ENCODE measurements at places on chromosomes 6 and 20.

DNA sequence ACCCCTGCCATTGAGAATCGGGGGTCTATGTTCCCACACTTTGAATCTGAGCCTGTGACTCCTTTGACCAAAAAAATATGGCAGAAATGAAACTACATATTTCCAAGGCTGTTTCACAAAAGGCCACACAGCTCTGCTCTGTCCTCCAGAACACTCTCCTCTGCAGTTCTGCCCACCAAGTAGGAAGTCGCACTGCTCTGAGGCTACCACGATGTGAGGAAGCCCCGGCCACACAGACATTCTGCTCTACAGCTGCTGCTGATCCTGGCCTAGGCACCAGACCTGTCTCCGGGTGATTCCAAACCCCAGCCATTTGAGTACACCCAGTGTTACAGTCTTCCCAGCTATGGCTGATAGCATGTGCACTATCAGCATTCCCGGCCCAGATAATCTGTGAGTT is 85.1 kb downstream of the LYRM4 start:
- DNase-seq, result no peak

DNA sequence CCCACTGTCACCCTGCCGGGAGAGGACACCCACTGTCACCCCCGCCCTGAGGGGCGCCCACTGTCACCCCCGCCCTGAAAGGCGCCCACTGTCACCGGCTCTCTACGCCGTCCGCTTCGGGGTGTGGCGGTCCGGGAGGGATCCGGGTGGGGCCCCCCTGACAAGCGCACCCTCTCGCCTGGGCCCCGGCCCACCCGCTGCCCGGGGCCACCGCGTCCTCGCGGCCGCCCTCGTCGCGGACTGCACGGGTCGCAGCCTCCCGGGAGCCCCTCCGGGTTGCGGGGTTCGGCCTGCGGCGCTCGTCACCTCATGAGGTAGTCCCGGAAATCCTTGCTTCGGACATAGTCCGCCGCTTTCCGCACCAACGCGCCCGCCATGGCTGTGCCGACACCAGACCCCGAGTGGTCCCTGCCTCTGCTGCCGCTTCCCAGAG is 224 bp downstream of the MPC1 start:
- DNase-seq, result no peak

GRCh38 chr6:76790881-76791280 is 672.4 kb downstream of the HTR1B start:
- no peak for DNase-seq

GRCh38 chr6:15324427-15324985 is 78.6 kb downstream of the JARID2 start:
- no peak for DNase-seq

DNA sequence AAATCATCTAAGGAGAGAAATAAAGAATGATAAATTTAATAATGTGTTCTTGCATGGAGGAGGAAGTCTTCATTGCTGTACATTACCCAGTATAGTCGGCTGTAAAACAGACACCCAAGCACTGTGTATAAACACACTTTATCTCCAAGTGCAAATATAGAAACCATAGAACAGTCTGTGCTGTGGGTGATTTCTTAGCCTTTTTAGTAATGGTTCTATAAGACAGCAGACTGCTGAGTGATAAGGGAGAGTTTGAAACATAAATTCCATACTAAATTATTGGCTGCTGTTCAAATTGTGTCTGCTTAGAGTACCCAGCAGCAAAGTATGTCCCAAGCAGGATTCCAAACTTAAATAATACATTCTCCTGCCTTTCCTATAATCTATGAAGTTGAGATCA is 4.6 kb downstream of the FILIP1 start:
- DNase-seq, result no peak

- DNase-seq, result no peak
Observed at GRCh38 chr20:3115190-3116107, 30.9 kb upstream of the AVP start.

GRCh38 chr6:169035385-169036240 is 218.0 kb downstream of the THBS2 start:
- no peak for DNase-seq

- no peak for DNase-seq
Observed at GRCh38 chr6:7053125-7053774, 54.5 kb upstream of the RREB1 start.

GRCh38 chr20:58973866-58974265 is 7.2 kb upstream of the NELFCD start:
- DNase-seq, result no peak

DNA sequence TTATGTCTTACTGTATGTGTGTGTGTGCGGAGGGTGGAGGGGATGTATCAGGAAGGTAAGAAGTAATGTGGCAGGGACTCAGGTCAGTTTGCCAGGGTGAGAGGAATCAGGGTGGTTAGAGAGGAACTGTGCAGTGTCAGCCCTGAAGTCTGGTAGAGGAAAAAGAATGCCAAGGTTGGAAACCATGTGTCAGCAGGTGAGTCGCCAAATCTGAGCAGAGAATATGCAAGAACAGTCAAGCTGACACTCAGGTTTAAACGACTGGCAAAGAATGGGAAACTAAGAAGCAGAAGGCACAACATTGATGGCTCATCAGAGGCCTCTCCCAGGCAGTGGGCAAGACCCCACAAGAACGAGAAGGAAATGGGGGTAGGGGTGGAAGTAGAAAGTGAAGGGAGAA is 107.5 kb upstream of the TBX18 start:
- DNase-seq, result no peak

- no peak for DNase-seq
Observed at GRCh38 chr6:113464536-113464935, 392.6 kb upstream of the MARCKS start.

- DNase-seq, result no peak
Observed at GRCh38 chr20:63036291-63036690, 29.5 kb upstream of the BHLHE23 start.

DNA sequence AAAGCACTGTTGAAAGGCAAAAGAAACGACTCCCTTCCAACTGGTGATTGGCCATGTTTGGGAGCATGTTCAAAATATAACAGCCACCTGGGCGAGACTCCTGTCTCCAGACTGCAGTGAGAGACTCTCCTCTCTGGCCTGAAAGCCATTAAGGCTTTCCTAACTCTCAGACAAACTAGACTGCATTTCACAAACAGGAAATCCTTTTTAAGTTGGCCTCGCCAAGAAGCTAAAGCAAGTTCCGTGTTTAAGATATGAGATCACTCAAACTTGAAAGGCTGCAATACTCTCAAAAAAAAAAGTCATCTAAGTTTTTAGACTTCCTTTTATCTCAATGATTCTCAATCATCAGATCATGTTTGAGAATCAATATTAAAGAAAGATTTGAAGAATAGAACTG is 117.0 kb downstream of the TFAP2A start:
- DNase-seq, result no peak

DNA sequence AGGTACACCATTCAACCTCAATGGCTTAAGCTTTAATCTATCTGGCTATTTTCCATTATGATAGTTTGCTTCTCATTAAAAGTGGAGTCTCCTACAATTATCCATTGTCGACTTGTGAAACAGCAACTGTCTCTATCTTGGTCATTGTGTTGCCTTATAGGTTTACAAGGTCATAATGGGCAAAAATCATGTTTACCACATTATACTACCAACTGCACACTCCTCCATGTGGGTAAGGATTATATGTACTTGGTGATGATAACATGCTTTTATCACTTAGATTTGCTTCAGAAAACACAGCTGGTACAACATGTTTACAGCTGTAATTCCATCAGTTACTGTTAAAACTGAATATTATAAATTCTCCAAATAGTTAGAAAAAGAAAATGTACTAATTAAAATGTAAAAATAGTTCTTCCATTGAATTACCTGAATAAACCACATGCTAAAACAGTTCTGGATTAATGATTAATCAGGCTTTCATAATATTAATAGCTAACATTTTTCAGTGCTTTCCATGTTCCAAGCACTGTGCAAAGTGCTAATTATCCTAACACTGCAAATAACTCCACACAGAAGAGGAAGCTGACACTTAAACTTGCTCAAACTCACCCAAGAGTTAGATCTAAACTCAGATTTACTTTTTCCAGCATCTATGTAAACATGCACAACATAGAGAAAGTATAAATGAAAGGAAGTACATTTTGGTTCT is 96.7 kb downstream of the OGFRL1 start:
- no peak for DNase-seq

GRCh38 chr6:139944131-139944530 is 569.7 kb upstream of the CITED2 start:
- no peak for DNase-seq

- no peak for DNase-seq
Observed at GRCh38 chr20:56451056-56451765, 17.2 kb upstream of the RTF2 start.

GRCh38 chr6:116280161-116280932 is 617 bp upstream of the TSPYL1 start:
- no peak for DNase-seq

GRCh38 chr6:31405996-31406395 is 2.6 kb downstream of the MICA start:
- DNase-seq, result no peak

DNA sequence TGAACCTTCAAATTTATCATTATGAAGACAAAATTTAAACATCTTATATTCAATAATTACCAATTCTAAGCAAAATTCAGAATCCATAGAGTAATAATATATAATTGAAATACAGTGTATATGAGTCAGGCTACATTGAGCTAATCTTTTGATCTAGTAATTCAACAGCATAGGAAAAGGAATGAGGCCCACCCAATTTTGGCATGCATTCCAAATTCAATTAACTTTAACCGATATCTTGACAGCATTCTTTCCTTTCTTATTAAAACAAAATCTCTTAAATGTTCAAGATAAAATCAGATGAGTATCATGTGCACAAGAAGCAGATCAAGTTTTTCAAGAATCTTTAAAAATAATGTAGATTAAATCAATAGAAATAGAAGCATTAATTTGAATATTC is 132.9 kb upstream of the QKI start:
- DNase-seq, result no peak

DNA sequence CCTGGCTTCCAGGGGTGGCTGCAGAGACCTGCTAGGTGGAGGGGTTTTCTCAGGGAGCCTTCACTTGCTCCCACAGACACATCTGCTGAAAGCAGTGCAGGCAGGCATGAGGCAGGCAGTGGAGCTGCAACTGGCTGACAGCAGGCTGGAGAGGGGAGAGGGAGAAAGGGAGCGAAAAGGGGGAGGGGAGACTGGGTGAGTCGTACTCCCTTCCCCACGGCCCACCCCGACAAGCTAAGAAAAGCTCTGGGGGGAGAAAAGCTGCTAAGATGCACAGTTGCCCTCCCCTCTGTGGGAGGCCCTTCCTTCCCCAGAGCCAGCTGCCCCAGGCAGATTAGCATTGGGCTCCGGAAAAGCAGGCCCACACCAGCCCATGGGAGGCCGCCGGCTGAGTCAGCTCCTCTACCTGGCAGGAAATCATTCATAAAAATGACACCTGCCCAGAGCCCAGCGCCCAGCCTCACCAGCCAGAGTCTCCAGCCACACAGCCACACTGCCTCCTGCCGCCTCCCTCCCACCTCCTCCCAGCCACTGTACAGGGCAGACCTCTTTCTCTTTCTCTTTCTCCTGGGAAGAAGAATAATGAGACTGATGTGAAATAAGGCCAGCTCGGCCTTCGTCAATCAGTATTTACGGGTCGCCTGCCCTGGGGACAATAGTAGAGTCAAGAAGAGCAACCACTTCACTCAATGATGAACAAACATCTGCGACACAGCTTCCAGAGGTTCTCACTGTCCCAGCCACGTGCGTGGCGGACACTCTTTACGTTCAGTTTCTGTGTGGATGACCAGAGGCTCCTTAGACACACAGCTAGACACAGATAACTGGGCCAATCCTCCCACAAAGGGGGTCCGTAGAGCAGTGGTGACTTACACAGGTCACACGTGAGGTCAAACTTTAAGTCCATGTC is 7.7 kb upstream of the C20orf203 start:
- DNase-seq, result no peak

- DNase-seq, result no peak
Observed at GRCh38 chr6:17469006-17469832, 75.8 kb downstream of the CAP2 start.

DNA sequence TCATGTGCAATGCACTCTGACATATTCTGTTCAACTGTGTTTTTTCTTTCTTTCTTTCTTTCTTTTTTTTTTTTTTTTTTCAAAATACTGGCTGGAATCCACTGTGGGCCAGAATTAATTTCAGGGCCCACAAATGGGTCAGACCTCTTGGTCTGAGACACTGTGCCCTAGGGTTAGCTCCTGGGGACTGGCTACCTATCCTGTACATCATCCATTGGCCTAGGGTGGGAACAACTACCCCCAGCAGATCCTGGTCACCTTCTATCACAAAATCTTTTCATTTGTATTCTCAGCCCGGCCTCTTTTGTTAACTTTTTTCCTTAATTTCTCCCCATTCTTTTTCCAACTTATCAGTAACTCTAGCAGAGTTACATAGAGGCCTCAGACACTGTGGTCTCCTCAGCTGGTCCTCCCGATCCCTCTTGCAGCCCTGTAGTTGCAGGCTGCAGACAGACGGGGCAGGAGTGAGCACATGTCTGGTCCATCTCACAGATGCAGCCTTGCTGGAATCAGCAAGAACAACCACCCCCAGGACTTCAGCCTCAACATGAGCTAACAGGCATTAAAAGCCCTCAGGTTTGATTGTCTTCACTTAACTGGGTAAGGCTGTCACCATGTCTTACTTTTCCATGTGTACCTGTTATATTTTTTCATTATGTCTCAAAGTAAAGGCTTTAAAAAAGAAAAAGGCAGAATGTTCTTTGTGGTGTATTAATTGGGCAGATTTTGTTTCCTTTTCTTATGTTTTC is 41.3 kb downstream of the TXLNB start:
- DNase-seq, result peak; percentile 1

GRCh38 chr6:152098683-152099082 is 291.2 kb downstream of the ESR1 start:
- no peak for DNase-seq

- DNase-seq, result peak; percentile 56
Observed at GRCh38 chr20:634148-634925, 18.7 kb downstream of the SRXN1 start.

DNA sequence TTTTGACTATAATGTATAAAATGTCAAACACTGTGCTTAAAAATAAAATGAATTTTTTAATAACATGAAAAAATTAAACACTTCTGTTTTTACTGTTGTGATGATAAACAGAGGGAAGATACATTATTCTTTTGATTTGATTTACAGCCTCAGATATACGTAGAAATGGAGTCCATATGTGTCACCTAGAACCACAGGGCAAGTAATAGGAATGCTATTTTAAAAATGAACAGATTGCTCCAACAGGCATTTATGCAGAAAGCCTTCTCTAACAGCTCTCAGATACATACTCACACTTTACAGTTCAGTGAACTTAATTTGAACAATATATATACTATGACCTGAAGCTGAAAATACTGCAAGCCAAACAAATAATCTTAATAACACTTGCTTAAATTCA is 1551.0 kb downstream of the GRIK2 start:
- DNase-seq, result no peak

- no peak for DNase-seq
Observed at GRCh38 chr20:49768204-49769047, 44.2 kb upstream of the SLC9A8 start.

GRCh38 chr20:31569163-31570020 is 35.7 kb upstream of the ID1 start:
- peak; percentile 49 for DNase-seq

DNA sequence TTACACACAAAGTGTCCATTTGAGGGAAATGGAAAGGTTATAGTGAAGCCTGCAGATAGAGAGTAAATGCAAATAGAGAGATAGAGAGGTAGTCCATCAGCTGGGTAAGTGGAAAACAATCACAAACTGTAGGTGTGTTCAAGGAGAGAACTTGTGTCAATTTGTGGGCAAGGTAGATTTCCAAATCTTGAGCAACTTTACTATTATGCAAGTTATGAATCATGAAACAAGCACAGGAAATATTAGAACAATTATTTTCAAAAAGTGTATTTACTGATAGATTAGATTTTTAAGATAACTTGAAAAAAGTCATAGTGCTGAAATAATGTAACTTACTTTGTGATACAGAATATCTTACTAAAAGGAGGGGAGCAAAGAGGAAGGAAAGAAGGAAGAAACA is 792.9 kb downstream of the EYS start:
- DNase-seq, result no peak

All from amygdala (tissue), 56 donors.